ENCODE measurements at places on chromosomes 1 and 21. TPM values are rescaled to one million over a fixed set of nuclear protein-coding genes. Genes with fewer than 3 reads are reported as not detected.

DNA sequence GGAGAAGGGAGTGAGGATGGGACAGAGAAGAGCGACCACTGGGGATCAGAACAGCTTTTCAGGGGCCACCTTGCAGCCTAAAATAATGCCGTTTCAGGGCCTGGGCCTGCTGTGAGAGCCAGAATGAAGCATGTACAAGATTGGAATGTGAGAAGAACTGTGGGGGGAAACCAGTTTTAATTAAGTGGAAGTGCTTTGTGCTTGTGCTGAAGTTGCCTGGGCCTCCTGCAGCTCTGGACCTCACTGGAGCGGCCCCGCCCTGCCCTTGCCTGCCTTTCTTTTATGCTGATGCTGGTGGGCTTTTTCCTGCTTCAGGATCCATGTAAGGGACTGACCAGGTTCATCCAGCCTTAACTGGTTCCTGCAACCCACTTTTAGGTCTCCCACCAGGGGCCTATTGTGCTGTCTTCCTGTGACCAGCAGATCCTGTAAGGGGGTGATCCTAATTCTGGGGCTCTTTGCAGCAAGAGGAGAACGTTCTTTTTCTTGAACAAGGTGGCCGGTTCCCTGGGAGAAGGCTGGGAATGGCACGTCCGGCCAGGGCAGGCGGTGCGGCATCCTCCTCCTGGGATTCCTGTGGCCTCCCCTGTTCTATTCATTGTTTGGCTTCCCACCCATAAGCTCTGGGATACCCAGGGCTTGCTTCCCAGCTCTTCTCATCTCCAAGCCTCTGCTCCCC lies 3.2 kb downstream of the C1orf226 start:
- no peak for DNase-seq

DNA sequence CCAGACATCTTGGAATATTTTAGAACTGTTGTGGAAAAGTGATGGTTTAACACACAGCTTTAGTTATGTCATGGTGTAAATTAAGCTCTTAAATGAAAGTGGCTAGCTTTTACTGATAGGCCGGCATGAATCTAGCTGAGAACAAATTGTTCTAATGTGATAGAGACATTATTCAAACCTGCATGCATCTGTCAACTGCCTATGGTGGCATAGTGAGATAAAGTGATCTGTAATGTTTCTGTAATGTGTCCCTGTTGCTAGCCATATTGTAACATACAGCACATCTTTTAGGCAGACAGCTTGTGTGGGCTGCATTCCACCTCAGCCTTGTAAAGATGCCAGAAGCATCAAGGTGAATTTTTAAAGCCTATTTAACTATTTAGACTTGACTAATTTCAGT lies 16.0 kb downstream of the LRIG2 start:
- DNase-seq, result no peak

The H6PD gene
- total RNA-seq, result 6.8 TPM

GRCh38 chr1:212635141-212635631 lies 26.6 kb downstream of the ATF3 start:
- no peak for DNase-seq

- DNase-seq, result peak; percentile 50
Measured at GRCh38 chr1:98493469-98493868, 168.1 kb upstream of the SNX7 start.

Data from PC-3 (cell line).